ENCODE measurements at places on chromosomes 2 and 18.

DNA sequence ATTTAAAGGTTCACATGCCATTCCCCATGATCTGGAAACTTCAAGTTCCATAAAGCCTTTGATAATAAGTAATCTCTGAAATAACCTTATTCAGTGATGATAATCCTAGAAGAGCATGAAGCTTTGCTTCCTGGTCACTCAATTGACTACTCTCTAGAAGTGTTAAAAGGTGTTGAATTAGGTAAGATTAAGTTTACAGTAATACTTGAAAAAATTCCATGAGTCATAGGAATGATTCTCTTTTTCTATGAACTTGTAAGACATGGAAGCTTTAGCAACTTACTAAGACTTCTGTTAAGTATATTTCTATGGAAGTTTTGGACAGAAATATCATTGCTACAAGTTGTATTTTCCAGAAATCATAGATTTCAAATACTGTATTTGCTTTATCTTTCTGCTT is 100.6 kb downstream of the MYO1B start:
- DNase-seq: no peak

DNA sequence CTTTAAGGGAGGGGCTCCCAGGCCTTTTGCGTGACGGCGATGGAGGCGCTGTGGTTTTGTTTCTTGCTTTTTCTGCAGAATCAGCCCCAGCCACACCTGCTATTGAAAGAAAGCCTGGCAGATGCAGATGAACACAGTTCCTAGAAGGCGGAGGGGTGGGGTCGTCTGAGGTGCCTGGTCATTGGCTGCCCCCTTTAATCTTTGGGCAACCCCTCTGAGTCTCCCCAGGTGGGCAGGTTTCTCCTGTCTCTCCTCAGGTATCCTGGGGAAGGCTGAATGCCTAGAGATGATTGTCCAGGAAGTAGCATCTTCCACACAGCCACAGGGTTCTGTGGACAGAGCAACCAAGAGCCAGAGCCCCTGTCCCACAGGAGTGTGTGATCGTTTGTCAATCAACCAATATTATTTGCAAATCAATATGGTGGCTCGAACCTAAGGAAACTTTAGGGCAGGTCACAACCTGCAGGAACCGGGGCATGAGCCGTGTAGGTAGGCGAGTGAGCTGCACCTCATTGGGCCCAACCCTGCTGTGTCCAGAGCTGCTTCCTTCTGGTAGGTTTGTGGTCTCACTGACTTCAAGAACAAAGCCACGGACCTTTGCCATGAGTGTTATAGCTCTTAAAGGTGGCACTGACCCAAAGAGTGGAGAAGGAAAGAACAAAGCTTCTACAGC is 104.3 kb downstream of the NDUFA10 start:
- DNase-seq: no peak

- DNase-seq: no peak
Observed at GRCh38 chr2:230893338-230893737, 28.6 kb downstream of the ITM2C start.

- DNase-seq: no peak
Observed at GRCh38 chr2:126496493-126496892, 159.5 kb upstream of the GYPC start.

DNA sequence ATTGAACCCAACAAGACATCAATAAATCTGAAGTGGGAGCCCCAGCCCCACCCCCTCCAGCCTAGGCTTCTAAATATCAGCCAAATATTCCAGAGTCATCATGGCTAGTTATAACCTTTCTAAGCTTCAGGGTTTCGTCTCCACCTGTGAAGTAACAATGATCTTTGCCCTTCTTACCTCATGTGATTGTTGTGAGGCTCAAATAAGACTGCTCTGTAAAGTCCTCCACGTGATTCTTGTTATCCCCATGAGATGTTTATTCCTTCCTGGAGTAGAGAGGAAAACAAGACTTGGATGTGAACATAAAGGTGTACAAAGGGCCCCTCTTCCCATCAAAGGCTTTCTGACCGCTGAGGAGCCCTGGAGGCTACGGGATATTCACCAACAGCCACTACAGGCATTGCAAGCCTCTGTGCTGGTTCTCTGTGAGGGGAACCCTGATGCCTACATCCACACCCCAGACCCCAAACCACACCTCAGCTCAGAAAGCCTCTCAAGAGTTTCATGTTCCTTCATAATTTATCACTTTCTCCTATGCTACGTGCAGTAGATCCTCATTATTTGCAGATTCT is 20.1 kb upstream of the REEP1 start:
- DNase-seq: peak; percentile 94

DNA sequence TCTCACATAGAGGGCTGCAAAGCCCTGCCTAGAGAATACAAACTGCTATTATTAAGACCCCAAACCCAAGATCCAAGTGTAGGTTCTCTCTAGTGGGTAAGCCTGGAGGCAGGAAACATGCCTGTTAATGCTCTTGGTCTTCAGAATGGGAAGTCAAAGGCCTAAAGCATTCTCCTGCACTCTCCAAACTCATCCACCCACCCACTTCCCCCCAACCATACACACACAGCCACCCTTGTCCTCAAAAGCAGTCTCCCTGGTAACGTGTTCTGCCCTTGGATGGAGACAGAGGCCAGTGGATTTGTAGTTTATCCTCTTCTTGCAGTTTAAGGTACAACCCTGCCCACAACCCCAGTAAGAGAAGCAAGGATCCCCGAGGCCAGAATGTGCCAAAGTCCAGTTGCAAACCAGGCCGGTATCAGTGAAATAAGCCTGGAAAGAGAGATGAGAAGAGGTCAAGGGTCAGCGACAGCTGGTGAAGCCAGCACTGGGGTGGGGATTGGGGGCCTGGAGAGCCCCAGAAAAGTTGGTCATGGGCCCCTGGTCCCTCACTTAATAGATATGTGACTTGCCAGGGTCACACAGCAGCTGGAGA is 23.0 kb downstream of the TMEM247 start:
- DNase-seq: peak; percentile 67

DNA sequence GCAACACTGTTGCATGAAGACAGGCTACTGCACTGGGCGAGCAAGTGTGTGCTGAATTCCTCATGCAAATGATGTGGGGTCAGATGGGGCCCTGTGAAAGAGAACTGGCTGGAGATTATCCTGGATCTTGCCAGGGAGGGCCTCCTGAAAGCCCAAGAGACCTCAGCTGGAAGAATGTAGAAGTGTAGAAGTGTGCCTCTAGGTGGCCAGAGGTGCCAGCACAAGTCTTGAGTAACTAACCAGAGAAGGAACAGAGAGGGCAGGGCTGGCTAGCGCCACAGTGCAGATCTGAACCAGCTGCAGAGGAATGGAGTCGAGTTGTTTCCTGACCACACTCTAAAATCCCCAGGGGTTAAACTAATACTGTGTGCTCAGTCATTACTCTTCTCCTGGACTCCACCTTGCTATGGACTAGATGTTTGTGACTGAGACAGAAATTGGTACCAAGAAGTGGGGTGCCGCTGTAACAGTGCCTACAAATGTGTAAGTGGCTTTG is 399.3 kb downstream of the LRATD1 start:
- DNase-seq: no peak

DNA sequence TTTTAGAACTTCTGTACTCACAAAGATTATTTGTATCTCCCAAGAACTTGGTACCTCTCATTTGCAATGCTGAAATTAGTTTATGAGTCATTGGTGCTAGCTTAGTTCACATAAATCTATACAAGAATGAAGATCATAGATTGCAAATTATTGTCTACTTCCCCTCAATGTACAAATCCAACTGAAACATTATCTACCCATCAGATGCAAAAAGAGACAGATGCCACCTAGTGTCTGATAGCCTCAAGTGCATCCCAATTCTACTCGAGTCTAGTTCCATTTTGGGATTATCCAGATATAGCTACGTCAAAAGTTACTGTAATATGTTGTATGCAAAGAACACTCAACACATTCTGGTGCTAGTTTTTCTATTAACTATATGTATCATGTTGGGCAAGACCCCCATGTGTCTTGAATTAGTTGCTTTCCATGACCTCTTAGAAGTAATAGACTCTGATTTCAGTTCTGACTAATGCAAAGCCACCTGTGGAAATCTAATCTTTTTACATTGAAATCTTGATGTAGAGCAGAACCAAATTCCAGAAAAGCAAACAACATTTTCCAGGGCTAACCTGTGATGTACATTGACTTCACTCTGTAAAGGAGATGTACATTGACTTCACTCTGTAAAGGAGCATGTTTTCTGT is 210.0 kb downstream of the RBM43 start:
- peak; percentile 21 for DNase-seq

GRCh38 chr2:84022810-84023431 is 436.2 kb downstream of the SUCLG1 start:
- peak; percentile 69 for DNase-seq

- DNase-seq: peak; percentile 68
Observed at GRCh38 chr2:7427293-7428060, 510.3 kb downstream of the RNF144A start.

DNA sequence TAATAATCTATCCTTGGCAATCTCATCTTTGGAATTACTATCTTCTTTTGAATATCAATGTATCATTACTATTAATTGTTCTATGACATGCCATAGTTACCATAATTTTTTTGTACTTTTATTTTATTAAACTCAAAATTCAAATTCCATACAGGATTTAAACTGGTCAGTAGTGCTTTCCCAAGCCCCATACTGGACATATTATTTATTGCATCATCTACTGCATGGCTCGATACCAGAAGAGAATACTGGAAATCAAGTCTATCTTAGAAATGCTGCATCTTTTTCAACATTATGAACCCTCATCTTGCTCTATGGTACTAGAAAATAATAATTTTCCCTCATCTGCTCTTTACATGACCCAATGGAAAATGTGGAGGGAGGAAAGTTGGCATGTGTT is 9.4 kb upstream of the PDE1A start:
- no peak for DNase-seq

GRCh38 chr2:16628314-16628713 is 37.3 kb downstream of the CYRIA start:
- no peak for DNase-seq

DNA sequence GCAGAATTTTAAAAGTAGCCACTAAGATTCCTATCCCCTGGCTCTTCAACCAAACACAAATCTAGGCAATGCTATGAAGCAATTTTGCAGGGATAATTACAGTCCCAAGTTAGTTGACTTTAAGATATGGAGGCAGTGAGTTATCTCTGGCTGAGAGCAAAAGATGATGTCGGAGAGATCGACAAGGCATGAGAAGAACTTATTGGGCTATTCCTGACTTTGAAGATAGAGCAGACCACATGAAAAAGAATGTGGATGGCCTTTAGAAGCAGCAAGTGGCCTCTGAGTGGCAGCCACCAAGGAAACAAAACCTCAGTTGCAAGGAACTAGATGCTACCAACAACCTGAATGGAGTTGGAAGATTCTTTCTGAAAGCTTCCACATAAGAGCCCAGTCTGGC is 58.2 kb upstream of the PPM1B start:
- no peak for DNase-seq

GRCh38 chr2:62181843-62182242 is 14.1 kb upstream of the B3GNT2 start:
- no peak for DNase-seq

- DNase-seq: no peak
Observed at GRCh38 chr2:24199968-24200590, 25.2 kb downstream of the FAM228A start.

DNA sequence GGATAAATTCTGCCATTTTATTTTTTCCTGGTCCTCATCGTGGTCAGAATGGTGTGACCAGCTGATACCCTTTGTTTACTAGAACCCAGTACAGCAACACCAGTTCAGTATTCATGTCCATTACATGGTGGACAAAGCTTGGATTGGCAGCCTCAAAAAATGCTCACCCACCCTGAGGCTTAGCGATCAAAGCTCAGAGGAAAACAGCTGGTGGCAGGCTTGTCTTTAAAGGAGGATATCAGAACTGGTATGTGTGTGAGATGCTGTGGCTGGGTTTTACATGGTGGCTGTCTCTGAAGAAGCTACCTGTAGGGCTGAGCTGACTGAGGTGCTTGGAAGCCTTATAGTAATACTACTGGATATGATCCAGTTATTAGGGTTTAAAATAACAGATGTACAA is 471.1 kb upstream of the MEX3C start:
- no peak for DNase-seq

DNA sequence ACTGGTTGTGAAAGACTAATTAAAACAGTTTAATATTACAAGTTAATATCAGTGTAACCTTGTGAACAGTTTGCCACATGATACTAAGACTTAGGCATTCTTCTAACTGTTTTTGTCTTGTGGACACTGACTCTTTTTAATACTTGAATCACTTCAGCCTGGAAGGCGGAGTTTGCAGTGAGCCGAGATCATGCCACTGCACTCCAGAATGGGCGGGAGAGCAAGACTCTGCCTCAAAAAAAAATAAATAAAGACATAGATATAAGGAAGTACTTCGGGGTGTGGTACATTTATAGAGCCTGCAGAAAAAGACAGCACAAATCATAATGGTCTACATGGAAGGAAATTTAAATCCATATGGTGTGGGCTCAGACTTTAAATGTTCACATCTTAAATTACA is 300.4 kb upstream of the NETO1 start:
- DNase-seq: no peak

GRCh38 chr2:162731917-162732804 is 106.4 kb downstream of the KCNH7 start:
- peak; percentile 16 for DNase-seq

GRCh38 chr2:177394594-177394973 is 2.0 kb downstream of the AGPS start:
- no peak for DNase-seq

GRCh38 chr2:30040147-30040546 is 106.7 kb upstream of the YPEL5 start:
- DNase-seq: no peak

- no peak for DNase-seq
Observed at GRCh38 chr18:52813635-52814416, 473.8 kb downstream of the DCC start.

DNA sequence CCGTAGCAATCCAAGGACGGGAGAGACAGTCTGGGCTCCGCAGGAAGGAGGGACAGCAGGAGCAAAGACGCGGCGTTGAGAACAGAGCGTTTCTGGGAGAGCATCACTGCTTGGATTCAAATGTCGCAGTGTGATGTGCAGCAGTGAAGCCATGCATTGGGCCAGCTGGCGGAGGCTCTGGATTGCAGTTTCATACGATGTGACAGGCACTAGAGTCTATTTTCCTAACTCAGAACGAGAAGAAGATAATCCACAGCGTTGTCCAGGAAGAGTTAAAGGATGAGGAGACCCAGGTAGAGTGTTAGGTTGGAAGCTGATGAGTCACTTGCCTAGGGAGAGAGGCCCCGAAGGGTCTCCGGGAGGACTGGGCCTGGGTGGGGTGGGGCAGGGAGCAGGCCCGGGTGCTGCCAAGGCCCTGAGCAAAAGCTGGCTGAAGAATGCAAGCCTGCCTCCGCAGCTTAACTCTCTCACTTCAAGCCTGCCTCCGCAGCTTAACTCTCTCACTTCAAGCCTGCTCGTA is 17.7 kb upstream of the SEMA4C start:
- DNase-seq: no peak

GRCh38 chr2:38581193-38582147 is 21.3 kb downstream of the HNRNPLL start:
- DNase-seq: peak; percentile 83

DNA sequence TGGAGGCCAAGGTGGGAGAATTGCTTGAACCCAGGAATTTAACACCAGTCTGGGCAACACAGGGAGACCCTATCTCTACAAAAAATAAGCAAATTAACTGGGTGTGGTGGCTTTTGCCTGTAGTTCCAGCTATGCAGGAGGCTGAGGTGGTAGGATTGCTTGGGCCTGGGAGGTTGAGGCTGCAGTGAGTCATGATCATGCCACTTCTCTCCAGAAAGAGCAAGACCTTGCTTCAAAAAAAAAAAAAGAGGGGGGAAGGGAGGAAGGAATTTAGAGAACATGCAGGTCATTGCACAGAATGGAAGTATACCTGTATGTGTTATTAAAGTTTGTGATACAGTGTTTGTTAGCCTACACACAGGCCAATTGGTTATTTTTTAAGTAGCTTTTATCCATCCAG is 25.8 kb downstream of the PKP4 start:
- no peak for DNase-seq

Data from small intestine (tissue), 16 donors.